ENCODE measurements at places on chromosomes 2 and 18. TPM values are rescaled to one million over a fixed set of nuclear protein-coding genes. Genes with fewer than 3 reads are reported as not detected.

Gene SLC25A52
- not detected for total RNA-seq

Gene GRB14
- 3.1 TPM for total RNA-seq

Gene LYPD1
- total RNA-seq: 18.2 TPM

Gene ANTXR1
- total RNA-seq: 167 TPM

Gene PDCD1
- total RNA-seq: not detected
